ENCODE measurements at places on chromosomes 12 and 14.

- no peak for DNase-seq
Observed at GRCh38 chr14:34203251-34203722, 252.4 kb upstream of the EGLN3 start.

DNA sequence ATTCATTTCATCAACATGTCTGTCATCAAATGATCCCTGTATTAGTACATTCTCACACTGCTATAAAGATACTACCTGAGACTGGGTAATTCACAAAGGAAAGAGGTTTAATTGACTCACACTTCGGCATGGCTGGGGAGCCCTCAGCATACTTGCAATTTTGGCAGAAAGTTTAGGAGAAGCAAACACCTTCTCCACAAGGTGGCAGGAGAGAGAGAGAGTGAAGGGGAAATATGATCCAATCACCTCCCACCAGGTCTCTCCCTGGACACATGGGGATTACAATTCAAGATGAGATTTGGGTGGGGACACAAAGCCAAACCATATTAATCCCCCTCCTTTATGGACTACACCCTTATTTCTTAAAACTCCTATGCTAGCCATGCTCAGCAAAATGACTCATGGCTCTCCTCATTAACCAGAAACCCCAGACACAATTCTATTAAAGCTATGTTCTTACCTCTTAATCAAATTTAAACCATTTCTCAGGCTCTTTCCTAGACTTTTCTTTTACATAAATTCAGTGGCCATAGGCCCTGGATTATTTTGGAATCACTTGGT, 932.3 kb downstream of the FLRT2 start:
- no peak for DNase-seq

- DNase-seq: no peak
Observed at GRCh38 chr14:65339866-65340265, 72.7 kb upstream of the FUT8 start.

DNA sequence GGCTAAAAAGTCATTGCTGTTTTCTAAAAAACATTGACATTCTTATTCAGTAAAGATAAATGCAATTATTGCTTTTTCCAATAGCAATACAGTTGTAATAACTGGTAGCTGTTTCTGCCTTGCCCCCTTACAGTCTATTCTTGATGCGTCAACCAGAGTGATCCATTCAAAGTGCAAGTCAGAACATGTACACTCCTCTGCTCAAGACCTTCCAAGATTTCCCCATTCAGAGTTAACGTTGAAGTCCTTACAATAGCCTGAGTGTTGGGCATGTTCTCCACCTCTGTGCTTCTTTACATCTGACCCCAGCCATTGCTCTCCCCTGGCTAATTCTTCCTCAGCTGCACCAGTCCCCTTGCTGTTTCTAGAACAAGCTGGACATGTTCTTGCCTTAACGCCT, 24.3 kb downstream of the VRK1 start:
- no peak for DNase-seq

GRCh38 chr12:103623716-103624115, 36.6 kb downstream of the STAB2 start:
- DNase-seq: no peak

GRCh38 chr12:64332296-64332695, 58.3 kb downstream of the C12orf56 start:
- DNase-seq: no peak

GRCh38 chr12:112370199-112370598, 12.0 kb downstream of the HECTD4 start:
- no peak for DNase-seq

DNA sequence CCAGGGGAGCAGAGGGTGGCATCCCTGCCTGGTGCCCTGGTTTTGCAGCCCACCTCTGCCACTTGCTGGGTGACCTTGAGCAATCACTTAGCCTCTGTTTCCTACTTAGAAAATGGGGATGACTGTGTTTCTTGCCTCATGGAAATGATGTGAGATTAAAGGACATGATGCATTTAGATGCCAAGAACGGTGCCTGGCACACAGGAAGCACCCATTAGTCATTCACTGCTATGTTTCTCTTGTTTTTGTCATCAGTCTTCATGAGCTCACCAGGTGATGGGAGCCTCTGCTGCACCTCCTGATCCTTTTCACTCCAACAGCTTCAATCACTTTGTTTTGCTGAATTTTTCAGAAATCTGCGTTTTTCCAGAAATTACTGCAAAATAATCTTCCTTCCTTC, 23.6 kb upstream of the ATF1 start:
- DNase-seq: no peak

- DNase-seq: no peak
Observed at GRCh38 chr12:115384391-115384790, 700.4 kb upstream of the TBX3 start.

DNA sequence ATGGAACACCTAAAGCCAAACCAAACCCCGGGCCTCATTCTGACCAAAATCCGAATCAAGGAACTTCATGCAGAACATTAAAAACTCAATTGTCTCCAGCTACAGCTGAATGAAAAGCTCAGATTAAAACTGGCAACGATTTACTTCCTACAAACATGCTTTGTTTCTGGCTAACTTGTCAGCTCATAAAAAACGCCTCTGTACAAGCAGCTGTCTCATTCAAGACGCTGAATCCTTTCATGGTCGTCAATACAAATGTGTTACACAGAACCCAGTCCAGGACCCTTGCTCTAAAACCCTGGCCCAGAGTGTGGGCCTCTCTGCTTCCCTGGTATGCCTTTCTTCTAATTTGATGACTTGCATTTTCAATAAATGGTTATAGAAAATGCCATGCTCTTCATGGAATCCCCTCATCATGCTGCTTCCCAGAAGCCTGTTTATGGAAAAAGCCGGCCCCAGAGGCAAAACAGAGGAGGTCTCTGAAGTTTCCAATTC, 183.1 kb downstream of the PHLDA1 start:
- no peak for DNase-seq

- peak; percentile 56 for DNase-seq
Observed at GRCh38 chr12:123150275-123150743, 581 bp downstream of the PITPNM2 start.

DNA sequence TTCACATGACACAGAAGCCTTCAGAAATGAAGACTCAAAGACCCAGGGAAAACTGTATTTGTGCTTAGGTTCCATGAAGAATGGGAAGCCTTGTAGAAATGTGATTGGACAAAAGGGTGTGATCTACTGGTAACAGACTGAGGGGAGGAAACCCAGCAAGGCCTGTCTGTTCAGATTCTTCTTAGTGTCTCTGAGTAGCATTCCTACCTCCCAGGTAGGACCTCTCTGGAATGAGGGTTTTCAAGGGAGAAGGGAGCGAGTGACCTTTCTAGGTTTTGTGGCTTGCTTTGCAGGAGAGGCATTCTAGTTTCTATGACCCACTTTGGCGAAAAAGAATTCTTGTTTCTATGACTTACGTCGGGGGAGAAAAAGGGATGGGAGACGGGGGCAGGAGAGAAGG, 401.7 kb downstream of the DPF3 start:
- no peak for DNase-seq

DNA sequence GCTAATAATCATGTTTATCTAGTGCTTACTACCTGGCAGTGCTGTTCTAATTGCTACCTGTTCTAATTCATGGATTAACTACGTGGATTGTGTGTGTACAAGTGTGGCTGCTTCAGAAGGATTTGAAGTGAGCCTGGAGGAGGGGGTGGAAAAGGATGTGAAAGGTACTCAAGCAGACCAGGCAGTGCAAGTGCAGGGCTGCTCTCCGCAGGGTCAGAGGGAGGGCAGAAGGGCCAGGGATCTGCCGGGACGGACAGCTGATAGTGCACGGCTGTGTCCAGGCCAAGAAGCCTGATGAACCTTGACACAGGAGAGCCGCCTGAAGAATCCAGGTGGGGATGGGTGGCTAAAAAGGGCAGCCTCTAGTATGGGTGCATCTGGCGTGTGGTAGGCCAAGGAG, 28.5 kb downstream of the PIWIL1 start:
- no peak for DNase-seq

- no peak for DNase-seq
Observed at GRCh38 chr14:93317875-93318807, 14.7 kb downstream of the BTBD7 start.

DNA sequence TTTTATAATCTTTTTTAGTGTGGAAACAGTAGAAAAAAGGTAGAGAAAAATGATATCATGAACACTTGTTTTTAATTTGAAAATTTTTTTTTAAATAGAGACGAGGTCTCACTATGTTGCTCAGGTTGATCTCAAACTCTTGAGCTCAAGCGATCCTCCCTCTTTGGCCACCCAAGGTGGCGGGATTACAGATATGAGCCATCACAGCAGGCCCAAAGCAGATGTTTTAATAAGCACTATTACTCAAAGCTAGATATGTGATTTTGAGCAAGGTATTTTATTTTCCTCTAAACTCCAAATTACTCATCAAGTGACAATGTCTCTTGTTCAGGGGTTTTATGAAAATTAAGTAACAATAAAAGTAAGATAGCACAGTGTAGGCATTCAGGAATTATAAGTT, 10.7 kb upstream of the WDR89 start:
- DNase-seq: no peak

- no peak for DNase-seq
Observed at GRCh38 chr14:90461425-90461824, 64.6 kb downstream of the CALM1 start.

DNA sequence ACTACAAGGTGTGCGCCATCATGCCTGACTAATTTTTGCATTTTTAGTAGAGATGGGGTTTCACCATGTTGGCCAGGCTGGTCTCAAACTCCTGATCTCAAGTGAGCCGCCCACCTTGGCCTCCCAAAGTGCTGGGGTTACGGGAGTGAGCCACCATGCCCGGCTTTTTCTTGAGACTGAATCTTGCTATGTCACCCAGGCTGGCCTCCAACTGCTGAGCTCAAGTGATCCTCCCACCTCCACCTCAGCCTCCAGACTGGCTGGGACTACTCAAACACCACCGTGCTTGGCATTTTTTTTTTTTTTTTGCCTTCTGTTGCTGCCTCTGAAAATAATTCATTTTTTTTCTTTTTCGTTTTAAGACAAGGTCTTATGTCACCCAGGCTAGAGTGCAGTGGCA, 8.2 kb upstream of the ESPL1 start:
- no peak for DNase-seq

DNA sequence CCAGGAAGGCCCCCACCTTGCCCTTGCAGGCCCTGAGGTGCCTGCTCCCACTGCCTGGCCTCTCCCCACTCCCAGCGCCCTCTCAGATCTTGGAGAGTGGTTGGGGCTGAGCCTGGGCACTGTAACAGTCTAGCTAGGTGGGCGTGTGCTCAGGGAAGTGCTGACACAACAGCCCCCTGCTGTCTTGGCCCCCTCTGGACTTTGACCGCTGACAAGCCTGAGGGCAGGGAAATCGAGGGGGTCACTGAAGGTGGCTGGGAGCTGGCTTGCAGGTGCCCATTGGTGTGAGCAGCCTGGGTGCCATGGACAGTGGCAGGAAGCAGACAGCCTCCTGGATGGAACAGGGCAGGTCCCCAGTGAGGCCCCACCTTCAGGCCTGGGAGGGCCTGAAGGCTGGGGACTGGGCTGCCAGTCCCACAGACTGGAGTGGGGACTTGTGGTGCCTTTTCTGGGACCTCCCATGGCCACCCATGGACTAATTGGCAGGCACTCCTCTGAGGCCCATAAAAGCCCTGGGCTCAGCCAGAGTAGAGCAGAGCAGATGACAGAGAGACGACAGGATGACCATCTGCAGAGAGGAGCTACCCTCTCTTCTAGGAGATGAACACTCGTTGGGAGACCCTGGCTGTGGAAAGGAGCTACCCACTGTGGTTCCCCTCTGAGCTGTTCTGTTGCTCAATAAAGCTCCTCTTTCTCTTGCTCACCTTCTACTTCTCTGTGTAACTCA, 158.6 kb upstream of the SLC38A2 start:
- DNase-seq: no peak

GRCh38 chr14:24135584-24135833, 485 bp upstream of the PSME1 start:
- no peak for DNase-seq

DNA sequence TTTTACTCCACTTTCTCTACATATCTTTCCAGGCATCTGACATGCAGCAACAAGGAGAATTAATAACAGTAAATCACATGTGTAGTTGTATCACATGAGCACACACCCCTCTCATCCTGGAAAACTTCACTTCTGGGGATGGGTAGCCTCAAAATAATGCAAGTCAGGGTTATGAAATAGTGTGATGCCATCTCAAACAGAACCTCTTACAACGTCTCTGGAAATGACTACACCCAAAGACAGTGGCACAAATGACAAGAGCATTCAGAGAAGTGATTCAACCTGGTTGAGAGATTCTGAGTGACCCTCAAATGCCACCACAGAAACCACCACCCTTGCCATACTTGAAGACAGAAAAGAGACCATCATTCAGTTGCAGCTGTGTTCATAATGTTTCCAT, 2.8 kb downstream of the DIO2 start:
- DNase-seq: no peak

GRCh38 chr12:132651444-132652100, 33.0 kb downstream of the P2RX2 start:
- DNase-seq: no peak

DNA sequence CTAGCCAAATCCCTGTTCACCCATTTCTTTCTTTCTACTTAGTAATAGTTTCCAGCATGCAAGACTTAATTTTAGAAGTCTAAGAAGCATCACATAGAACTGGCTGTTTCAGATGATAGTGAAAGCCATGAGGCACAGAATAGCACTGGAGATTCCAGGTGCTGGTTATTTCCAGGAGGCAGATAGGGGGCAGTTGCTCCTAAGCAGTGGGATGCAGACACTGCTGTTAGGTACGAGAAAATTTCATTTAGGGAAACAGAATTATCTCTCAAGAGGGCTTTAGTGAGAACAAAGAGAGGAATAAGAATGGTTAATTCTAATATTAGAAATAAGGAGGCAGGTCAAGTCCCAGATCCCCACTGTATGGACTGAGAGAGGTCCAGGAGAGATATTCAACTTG, 3.6 kb upstream of the MDGA2 start:
- DNase-seq: no peak

DNA sequence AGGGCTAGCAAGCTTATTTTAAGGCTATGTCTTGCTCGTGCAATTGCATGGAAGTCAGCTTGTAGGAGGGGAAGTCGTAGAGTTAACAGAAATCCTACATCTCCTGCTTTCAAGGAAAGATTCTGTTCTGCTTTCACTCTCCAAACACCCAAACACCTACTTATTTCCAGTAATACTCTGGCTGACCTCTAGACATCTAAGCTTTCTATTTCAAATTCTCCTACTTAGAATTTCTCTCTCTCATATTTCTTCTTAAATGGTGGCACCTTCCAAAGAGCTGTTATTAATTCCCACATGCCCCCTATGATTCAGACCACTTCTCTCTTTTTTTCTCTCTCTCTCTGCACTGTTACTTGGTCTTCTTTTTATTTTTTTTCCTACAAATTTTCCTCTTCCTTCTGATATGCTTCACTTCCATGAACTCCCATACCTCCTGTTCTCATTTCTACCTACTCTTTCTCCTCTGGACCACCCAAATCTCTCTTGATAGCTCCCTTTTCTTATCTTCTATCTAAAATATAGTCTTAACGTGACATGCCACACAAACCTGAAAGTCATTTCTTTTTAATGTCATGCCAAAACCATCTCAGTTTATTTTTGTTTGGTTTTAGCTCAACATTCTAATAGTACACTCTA, 90.8 kb downstream of the RPS6KA5 start:
- no peak for DNase-seq

GRCh38 chr14:72560889-72561493, 332.9 kb downstream of the DPF3 start:
- no peak for DNase-seq

Data from HEK293T (cell line).